Activated CD4-positive, alpha-beta T cell treated with anti-CD3 and anti-CD28 coated beads, Interleukin-2, amount 50 U/mL, for 1 hour (primary cell): ENCODE measurements at places on chromosomes 3 and 15.

DNA sequence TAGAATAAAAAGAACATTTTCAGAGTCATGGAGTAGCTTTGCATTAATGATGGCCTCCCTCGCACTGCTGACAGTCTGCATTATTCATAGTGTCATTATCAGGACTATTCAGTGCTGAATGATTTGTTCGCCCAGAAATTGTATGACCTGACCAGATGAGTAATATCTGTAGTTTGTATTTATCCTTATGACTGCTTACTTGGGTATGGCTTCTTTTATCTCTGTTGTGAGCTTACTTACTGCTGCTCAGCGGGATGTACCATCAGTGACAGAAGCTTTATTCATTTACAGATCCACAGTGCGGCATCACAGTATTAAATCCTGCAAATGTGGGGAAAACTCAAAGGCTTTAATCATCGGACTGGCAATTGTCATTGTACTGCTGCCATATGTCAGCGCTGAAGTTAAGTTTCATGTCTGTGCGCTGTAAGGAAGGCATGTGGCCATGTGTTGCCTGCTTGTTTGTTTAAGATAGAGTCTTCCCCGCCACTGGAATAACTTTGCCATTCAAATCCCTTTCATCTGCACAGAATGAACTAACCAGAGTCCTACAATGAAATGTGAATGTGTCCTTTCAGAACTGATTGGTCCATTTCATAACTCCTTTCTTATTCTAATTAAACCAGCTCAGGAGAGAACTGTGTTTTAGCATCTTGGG lies 262.2 kb downstream of the CHL1 start:
- DNase-seq = no peak

DNA sequence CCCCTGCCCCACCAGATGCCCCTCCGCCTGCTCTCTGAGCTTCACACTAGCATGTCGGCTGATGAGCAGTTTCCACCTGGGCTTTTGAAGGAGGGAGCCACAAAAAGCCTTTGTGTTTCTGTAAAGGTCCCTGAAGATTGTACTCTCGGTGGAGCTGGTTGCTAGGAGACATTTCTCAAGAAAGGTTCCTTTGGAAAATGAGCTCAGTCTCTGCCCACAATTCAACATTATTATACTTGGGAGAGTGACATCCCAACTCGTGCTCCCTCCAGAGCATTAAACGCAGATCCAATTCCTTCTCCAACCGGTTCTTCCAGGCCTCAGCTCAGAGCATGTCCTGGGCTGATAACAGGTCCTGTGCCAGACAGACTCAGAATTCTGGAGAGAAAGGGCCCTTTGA lies 26.8 kb upstream of the FAM107A start:
- DNase-seq = no peak

GRCh38 chr3:183506674-183507320 lies 48.7 kb downstream of the KLHL6 start:
- no peak for DNase-seq

GRCh38 chr15:43975770-43976169 lies 149.0 kb downstream of the WDR76 start:
- DNase-seq = no peak

GRCh38 chr3:48232734-48233133 lies 8.2 kb upstream of the ZNF589 start:
- peak; percentile 47 for DNase-seq

DNA sequence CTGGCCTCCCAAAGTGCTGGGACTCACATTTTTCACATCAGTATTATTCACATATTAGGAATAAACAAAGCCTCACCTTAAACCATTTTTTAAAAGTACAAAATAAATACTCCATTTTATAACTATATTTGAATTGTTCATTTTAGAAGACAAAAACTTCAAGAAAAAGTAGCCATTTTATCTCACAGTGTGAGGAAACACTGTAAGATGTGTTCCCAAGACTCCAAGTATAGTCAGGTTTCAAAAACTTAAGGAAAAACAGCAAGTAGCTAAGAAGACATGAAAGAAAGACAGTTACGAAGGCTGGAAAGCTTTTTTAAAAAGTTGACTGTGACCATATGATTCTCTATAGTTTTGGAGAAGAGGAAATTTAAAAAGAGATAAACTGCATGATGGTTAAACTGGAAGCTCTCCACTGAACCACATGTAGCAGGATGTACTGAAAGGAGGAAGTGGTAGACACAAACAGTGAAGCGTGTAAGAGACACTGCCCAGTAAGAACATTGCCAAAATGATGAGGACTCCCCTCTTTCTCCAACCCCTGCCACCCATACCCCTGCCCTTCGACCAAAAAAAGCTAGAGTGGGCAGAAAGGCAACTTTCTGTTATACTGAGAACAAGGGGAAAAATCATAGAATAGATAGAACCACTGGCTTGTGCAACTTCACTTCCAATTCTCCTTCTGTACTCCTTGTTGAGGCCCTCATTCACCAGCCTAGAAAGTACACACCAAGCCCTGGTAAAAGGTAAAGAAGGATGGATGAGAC lies 6.2 kb upstream of the TMF1 start:
- no peak for DNase-seq

DNA sequence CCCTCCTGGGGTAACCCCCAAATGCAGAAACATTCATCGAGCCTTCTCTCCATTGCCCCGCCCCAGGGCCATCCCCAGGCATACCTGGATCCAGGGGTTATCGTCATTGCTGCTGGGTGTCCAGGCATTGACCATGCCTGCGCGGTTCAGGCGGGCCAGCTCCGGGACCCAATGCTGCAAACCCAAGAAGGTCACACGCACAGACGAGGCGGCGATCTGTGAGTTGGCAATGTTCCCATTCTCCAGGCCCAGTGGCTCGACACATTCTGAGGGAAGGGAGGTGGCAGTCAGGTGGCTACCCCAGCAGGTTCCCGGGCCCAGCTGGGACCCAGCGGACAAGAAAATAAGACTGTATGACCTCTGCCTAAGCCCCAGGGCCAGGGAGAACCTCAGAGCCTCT lies 6.1 kb downstream of the MFGE8 start:
- no peak for DNase-seq

DNA sequence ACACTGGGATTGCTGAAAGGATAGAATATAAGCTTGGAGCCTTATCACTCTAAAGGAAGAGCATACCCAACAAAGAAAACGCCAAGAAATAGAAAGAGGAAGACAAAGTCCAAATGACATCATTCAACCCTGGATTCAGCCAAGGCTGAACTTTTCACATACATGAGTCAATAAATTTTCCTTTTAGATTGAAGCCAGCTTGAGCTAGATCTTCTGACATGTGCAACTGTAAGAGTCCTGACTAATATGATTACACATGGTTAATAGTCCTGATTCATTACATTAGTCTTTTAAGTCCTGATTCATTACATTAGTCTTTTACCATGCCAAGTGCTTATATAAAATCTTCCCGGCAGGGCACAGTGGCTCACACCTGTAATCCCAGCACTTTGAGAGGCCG lies 13.6 kb upstream of the DENND6A start:
- DNase-seq = no peak

GRCh38 chr3:191531434-191531972 lies 70.5 kb downstream of the PYDC2 start:
- no peak for DNase-seq

GRCh38 chr3:40803311-40803710 lies 278.6 kb downstream of the ZNF621 start:
- no peak for DNase-seq

DNA sequence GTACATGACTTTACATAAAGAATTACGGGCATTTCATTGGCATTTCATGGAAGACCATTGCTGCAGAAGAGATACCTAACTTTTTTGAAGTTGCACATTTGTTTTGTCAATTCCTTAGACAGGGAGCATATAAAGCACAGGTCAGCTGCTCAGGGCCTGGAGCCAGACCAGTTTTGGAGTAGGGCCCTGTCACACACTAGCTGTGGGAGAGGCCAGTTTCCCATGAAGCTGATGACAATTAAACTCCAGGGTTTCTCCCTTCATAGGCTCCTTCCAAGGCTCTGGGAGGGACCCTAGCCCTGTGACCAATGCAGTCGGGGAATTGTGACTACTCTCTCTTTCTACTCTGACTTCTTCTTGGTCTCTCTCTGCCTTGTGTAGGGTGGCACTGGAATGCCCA lies 107.3 kb upstream of the SELENOK start:
- DNase-seq = no peak

GRCh38 chr3:21826416-21826815 lies 75.4 kb upstream of the ZNF385D start:
- DNase-seq = no peak

- no peak for DNase-seq
These were observed 431.4 kb downstream of the GRM7 start for GRCh38 chr3:7292362-7292761.

GRCh38 chr15:60548101-60548500 lies 69.2 kb upstream of the ICE2 start:
- peak; percentile 44 for DNase-seq

GRCh38 chr3:171039674-171040073 lies 13.2 kb upstream of the SLC2A2 start:
- no peak for DNase-seq

DNA sequence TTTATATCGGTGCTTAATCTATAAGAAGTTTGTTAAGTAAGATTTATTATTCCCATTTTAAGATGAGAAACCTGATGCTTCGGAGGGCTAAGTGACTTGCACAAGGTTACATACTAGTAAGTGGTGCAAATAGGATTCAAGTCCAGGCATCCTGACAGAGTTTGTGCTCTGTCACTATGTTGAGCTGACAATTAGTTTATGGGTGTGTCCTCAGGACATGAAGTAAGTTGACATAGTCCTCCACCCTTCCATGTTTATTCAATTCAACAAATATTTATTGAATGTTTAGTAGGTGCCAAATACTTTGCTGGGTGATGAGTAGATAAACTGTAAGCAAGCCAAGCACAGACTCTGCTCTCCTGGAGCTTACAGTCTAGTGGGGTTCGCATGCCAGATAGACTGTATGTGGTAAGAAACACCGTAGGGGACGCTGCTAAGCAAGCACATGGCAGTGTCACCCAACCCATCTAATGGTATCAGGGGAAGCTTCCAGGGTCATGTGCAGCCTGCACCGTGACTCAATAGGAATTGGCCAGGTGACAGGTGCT lies 342.7 kb upstream of the SATB1 start:
- DNase-seq = no peak

DNA sequence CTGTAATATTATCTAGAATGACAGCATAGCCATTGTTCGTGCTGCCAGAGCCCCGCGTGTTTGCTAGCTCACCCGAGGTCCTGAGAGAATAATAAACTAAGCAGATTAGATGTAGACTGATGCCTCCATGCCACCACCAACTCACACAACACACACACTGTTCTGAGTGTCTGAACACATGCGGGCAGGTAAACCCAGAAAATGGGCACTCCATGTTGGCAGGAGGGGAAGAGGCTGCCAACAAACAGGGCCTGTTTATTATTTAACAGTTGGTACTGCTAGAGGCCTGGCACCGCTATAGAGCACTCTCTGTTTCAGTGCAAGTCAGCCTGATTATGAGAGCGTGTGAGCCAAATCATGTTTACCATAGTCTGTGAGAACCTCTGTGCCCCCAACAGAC lies 299.0 kb downstream of the ZBTB20 start:
- no peak for DNase-seq

- no peak for DNase-seq
These were observed 13.4 kb upstream of the MBNL1 start for GRCh38 chr3:152255290-152255689.

- no peak for DNase-seq
These were observed 29.7 kb downstream of the STOML1 start for GRCh38 chr15:73962433-73962832.

DNA sequence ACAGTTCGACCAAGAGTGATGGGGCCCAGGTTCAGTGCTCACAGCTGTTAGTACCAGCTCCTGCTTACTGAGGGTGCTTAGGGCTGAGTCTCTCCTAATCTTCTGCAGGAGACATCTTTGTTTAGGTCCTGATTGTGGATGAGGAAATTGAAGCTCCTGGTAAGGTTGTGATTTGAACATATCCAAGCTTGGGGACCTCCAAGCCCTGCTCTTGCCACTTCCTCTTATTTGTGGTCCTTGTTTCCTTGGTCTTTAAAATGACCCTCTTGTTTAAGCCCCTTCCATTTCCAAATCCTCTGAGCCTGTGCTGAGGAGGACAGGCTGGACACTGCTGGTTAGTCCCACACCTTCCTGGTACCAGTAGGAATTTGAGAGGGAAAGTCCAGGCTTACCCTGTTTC lies 87.0 kb downstream of the EEFSEC start:
- no peak for DNase-seq

GRCh38 chr3:150830094-150830681 lies 67.2 kb upstream of the SIAH2 start:
- no peak for DNase-seq

DNA sequence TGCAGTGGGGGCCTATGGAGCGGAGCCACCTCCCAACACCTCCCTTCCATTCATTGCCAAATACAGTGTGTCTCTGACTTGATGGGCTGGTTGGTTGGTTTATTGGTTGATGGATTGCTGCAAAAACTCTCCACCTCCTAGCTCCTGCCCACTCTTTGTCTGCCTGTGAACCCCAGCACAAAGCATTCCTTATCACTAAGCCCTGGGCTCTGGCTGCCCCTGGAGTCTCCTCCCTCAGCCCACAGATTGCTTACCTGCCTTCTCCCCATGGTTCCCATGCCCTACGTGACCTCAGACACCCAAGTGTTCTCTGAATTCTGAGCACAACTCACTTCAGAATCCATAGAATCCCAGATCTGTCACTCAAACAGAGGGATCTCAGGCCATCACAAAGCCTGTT lies 139.1 kb upstream of the TPM1 start:
- no peak for DNase-seq

DNA sequence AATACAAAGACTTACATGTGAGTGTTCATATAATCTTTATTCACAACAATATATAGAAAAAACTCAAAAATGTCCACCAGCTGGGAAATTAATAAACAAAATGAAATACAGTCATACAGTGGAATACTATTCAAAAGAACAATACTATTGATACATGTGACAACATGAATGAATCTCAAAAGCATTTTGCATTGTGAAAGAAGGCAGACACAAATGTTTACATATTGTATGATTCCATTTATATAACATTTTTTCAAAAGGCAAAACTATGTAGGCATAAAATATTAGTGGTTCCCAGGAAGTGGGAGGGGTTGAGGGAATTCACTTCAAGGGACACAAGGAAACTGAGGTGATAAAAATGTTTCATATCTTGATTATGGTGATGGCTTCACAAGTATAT lies 303.2 kb downstream of the CTNNB1 start:
- no peak for DNase-seq

GRCh38 chr3:171320750-171321558 lies 139.3 kb downstream of the TNIK start:
- no peak for DNase-seq

DNA sequence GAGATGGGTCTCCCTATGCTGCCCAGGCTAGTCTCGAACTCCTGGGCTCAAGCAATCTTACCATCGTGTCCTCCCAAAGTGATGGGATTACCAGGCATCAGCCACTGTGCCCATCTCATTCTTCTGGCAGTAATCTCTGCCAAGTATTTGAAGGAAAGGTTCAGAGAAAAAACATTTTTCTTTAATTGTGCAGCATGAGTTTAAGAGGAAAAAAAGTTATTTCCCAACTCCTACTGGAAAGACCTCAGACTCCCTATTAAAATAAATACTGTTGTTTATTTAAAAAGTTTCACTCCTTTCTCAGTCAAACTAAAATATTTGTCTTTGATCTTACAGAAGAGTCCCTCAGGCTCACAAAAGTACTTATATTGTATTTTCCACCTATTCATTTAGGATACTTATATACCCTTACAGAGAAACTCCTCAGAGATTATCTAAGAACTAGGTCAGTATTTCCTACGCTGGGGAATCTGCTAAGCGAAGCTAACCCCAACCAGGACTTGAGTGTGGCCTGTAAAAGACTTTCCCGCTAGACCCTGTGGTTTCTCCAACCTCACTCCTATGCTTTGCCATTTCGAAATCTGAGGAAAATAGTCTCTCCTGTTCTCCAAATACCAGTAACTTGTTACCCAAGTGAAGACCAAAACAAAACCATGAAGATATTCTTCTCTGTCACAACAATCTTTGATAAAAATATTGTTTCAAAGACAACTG lies 28.7 kb downstream of the WWTR1 start:
- DNase-seq = no peak
